ENCODE measurements at places on chromosomes 2 and 18.
A peak's percentile ranks its signal among the peaks of the same experiment; 100 is the strongest.

- no peak for DNase-seq
Measured at GRCh38 chr2:132909427-132909826, 239.4 kb upstream of the LYPD1 start.

DNA sequence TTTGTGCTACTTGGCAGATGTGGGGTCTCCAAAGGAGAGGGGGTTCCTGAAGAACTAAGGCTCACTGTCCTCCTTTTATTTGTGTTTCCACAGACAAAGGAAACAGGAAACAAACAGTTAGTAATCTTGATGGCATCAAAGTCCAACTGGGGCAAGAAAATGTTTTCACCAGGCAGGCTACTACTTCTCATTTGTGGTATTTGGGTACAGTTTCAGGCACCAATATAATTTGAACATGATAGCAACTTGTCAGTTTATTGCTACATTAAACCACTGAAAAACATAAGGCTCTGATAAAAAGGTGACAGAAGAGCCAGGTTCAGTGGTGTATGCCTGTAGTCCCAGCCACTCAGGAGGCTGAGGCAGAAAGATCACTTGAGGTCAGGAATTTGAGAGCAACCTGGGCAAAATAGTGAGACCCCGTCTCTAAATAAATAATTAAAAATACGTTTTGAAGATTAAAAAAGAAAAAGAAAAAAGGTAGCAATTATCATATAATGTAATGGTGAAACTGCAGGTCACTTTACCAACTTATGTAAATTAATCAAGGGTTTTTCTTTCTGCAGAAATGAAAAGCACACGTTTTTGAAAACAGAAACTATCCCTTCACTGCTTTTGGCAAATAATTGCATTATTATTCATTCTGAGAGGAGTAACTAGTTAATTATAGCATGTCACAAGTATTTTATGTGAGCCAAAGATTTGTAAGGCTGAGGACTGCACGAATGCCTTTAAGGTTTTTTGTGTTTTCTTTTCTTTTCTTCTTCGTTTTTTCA, 157.5 kb upstream of the CAVIN2 start:
- DNase-seq = no peak

DNA sequence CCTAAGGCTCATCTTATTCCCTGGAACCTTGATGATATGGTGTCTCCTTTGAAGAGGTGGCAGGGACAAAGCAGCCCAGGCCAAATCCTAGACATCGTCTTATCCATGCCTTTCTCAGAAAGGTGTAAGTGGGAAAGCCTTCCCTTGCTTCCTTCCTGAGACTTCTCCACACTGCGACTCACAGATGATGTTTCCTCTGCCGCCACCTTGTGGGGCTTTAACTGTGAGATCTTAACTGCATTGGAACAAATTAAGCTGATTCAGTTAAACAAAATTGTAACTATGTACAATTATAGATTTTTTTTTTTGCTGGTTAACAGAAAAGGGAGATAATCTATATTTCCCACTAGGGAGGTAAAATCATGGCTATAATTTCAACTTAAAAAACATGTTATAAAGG, 10.0 kb upstream of the GCA start:
- DNase-seq = peak; percentile 57

DNA sequence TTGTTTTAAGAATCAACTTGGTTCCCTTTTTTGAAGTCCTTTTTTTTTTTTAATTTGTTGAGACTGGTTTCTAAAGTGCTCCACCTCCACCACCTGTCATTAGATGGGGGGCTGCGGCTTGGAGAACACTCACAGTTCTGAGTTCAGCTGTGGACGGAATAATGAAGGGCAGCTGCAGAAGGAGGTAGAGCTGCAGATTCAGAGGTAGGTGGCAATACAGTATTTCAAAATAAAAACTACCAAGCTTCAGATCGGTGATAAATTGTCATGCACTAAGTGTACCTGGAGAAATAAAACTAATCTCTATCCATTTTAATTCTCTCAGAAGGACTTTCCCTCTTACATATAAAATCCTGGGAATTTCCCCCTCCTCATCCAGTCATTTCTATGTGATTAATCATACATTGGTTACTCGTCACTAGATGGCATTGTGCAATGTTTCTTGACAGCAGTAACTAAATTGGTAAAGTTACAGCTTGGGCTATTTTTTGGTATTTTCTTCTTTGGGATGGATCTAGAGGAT, 81.1 kb upstream of the SLC39A10 start:
- peak; percentile 81 for DNase-seq

DNA sequence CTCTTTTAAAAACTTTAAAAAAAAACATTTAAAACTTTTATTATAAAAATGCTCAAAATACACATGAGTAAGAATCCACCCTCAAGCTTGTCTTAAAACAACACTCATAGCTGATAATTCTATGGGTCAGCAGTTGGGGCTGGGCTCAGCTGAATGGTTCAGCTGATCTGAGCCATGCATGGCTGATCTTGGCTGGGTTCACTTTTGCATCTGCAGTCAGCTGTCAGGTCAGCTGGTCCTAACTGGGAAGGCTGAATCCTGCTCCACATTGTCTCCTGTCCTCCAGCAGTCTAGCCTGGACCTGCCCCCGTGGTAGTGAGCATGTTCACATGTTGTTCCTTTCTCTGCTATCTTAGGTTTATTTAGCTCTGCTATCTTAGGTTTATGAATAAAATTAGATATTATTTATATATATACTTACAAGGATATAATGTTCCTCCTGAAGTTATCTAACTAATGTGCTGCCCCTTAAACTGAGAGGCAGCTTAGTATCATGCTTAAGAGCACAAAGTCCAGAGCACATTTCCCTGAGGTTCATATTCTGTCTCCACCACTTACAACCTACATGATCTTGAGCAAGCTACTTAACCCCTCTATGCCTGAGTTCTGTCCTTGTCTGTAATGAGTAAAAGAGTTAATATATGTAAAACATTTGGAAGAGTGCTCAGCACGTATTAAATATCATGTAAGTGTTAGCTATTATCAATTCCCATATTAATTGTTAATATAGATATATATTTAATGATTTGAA, 309.4 kb downstream of the PTPRM start:
- DNase-seq = no peak

GRCh38 chr2:220583725-220584124, 956.3 kb downstream of the SLC4A3 start:
- DNase-seq = no peak

- DNase-seq = no peak
Measured at GRCh38 chr2:241061275-241061674, 40.8 kb downstream of the MTERF4 start.

DNA sequence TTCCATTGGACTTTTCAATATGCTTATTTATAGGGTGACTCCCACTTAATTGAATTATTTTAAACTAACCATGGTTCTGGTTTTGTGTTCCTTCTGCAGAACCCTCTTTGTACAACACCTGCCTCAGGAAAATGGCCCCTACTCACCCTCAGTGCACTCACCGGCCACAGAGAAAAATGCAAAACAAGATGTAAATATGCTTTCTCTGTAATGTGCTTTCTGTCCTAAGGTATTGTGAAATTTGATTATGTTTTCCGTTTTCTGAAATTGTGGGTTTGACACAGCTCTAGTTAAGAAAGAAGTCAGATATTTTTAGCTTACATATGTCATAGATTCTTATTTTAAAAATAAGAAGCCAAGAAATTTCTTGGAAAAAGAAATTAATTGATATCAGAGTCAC, 357.7 kb upstream of the SMIM21 start:
- no peak for DNase-seq

DNA sequence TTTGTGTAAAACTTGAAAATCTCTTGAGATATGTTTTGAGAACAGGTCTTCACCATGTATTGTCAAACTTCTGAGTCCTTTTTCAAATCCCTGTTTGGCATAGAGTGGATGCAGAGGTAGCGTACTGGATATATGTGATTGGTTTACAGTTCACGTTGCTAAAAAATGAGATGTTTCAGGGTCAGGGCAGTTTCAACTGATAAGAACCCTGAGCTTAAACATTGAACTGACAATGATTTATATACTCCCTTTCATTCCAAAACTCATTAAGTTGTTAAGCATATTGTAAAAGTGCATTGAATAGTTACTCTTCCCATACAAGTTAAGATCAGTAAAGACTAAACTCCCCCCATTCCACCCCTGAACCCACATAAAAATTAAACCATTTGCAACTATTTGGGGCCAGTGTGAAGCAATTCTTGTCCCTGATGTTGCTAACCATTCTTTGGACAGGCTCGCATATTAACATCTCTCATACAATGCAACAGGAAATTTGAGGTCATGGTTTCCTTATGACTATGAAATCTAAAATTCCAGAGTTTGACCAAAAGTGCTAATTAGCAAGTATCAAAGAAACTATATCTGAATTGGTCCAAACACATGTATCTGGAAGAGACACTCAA, 470.9 kb upstream of the ACVR2A start:
- no peak for DNase-seq

DNA sequence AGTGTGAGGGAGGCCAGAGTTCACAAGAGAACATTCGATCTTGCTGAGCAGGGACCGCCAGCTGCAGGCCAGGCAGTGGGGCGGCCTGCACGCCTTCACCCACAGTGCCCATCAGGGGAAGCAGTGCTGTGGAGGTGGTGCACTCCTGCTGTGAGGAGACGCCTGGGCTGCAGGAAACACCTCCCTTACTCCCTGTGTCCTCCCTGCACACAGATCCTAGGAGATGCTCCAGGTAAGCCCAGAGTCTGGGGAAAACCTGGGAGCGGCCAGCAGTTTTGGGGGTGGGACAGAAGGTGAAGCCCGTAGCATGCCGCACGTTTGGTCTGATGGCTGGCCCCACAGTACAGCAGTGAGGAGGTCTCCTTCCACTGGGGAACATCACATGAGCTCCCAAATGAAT, 180.8 kb upstream of the RAB6C start:
- DNase-seq = no peak

- no peak for DNase-seq
Measured at GRCh38 chr2:182937870-182938269, 71.4 kb upstream of the FRZB start.

GRCh38 chr2:24920098-24920808, at the start of gene ADCY3:
TSS of gene ADCY3 (minus strand) at chr2:24920237. CDS start at chr2:24918987, 1,250 bp downstream.
- peak; percentile 82 for DNase-seq

- DNase-seq = no peak
Measured at GRCh38 chr2:62227386-62228075, 31.6 kb downstream of the B3GNT2 start.
